ENCODE measurements at places on chromosomes 1 and 21. TPM values are rescaled to one million over a fixed set of nuclear protein-coding genes. Genes with fewer than 3 reads are reported as not detected.

The SLC1A7 gene
- total RNA-seq = 0.82 TPM

The AGO1 gene
- 7.1 TPM for total RNA-seq

The ASPM gene
- total RNA-seq = 2.9 TPM

The BCAS2 gene
- total RNA-seq = 27.7 TPM

Data from pericardium fibroblast (primary cell).